ENCODE measurements at places on chromosomes 7 and 10.

GRCh38 chr7:44887293-44887692 lies 2.0 kb upstream of the PURB start:
- no peak for DNase-seq

- no peak for DNase-seq
Observed at GRCh38 chr7:47635091-47636080, 53.5 kb upstream of the TNS3 start.

DNA sequence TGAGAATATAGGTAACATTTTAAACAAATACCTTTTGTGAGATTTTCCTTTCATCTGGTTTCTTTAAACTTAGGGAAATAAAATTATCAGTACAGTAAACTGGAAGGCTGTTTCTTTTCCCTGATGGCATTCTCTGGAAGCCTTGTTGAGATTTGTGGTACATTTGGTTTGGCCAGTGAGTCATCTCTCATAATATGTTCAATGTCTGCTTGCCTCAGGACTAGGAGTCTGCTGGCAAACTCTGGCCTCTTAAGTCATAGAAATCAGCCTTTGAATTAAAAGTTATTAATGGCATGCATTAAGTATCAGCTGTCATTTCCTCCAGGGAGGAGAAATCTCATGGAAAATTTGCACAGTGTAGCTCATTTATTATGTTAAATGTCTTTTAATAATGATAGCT lies 316.6 kb upstream of the KIAA1217 start:
- no peak for DNase-seq

GRCh38 chr7:135714534-135715009 lies 13.4 kb downstream of the SLC13A4 start:
- peak; percentile 76 for DNase-seq

DNA sequence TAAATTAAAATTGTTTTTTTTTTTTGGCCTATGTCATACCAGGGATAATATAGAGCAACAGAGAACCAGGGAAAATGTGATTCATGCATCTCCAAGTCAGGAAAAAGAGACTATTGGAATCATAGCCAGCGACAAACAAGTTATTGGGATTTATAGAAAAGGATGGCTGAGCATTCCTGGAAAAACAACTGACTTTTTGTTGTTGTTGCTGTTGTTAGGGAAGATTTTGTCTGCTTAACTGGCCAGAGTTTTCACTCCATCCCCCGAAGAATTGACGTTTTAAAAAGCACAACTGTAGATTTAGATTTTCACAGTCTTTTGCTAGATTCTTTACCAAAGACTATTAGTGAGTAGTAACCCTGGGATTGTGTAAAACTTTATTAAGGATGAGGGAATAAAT lies 112.4 kb downstream of the TBXAS1 start:
- DNase-seq: no peak

- DNase-seq: no peak
Observed at GRCh38 chr7:21754963-21755362, 190.7 kb downstream of the CDCA7L start.

DNA sequence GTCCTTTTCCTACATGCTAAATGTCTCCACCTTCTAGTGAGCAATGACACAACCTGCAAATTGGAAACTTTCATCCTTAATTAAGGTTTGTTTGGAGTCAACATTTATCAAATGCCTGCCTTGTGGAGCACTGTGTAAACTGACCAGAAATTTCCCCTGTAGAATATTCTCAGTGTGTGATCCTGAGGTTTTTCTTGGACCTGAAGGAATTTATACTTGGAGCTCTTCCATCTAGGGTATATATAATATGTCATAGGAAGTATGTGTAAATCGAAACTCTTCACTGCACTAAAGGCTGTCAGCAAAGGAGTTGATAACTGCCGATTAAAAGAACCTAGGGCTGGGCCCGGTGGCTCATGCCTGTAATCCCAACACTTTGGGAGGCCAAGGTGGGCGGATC lies 152.4 kb downstream of the NSUN6 start:
- DNase-seq: no peak

GRCh38 chr10:84493951-84494848 lies 165.8 kb downstream of the CCSER2 start:
- no peak for DNase-seq

DNA sequence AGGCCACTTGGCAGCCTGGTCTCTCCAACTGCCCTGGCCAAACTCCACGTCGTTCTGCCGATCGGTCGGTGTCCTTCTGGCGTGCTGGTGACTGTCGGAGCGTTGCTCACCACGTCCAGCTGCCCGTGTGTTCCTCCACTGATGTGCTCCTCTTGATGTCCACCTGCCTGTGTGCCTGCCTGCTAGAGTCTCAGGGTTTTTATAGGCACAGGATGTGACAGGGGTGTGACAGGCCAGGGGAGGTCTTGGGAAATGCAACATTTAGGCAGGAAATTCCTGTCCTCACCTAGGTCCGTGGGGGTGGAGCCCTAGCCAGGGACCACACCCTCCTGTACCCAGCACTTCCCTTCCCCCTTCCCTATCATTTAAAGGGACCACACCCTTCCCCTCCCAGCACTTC lies 25.2 kb upstream of the CFAP46 start:
- DNase-seq: no peak

DNA sequence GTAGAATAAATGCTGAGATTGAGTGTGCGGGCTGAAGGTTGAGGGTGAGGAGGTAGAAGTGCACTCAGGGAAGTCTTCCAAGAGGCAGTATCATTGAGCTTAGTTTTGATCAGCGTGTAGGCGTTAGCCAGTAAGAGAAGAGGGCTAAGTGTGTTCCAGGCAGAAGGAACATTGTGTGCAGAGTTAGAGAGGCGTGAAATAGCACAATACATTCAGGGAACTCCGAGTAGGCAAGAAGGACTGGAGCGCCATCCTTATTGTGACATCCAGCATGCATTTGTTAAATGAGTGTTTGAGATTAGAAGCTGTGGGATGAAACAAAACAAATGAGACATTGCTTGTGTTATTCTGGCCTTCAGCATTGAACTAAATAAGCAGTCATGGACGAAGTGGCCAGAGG lies 140.9 kb upstream of the MKLN1 start:
- no peak for DNase-seq

GRCh38 chr7:39164887-39165286 lies 187.2 kb downstream of the POU6F2 start:
- DNase-seq: no peak

GRCh38 chr7:81285142-81285871 lies 366.5 kb upstream of the SEMA3C start:
- no peak for DNase-seq

GRCh38 chr7:38893061-38893460 lies 15.9 kb downstream of the VPS41 start:
- no peak for DNase-seq

DNA sequence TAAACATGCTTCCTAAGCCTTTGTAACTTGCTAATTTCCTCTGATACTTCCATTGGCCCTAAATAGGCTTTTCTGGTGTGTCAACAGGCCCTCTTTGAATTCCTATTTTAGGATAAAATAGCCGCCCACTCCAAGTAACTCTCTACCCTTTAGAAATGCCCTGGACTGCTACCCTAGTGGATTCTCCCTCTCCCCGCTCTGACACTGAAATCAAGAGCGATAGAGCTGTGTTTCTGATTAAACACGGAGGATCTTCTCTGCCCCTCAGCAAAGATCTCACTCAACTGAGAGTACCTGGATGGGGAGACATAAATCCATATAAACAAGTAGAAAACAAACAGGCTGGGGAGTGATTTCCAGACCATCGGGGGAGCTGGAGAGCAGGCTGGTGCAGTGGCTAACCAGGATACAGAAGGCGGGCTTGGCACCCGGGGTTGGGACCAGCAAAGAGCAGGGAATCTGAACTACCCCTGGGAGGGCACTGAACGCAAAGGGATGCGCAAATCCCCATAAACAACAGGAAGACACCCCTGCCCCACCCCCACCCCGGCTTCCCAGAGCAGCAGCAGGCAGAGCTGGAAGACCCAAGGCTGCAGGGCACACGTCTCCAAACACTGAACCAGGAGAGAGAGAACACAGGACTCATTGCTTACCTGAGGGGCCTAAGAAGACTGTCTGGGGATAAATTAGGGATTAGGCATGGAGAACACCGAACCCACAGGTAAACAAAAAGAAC lies 2.5 kb downstream of the ASB13 start:
- no peak for DNase-seq

DNA sequence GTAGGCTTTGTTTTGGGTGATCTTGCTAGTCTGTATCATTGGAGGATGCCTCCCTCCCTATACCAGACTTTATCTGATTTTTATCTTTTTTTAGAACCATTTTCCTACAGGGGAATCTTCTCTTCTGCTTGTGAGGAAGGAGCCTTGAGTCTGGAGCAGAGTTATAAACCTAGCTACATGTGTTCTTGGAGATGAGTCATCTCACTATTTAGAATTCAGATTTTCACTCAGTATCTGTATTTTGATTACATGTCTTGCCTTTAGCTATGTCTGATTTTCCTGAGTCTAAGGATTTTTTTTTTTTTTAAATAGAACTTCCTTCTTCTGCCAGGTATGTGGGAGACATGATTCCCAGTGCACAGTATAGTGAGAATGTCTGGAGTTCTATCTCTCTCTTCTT lies 211.6 kb upstream of the MBL2 start:
- DNase-seq: no peak

- DNase-seq: no peak
Observed at GRCh38 chr7:156095908-156096539, 283.8 kb upstream of the SHH start.
